ENCODE measurements at places on chromosomes 7 and 10. TPM values are rescaled to one million over a fixed set of nuclear protein-coding genes. Genes with fewer than 3 reads are reported as not detected.

- H3K4me1 ChIP-seq: no peaks in the 10 kb centered on the region
- no peak overlapping the region for H3K27ac ChIP-seq
- no peak overlapping the region for H3K4me3 ChIP-seq
These were observed 85.4 kb downstream of the RNF32 start for GRCh38 chr7:156725936-156726335.

GRCh38 chr10:96758423-96758822 is 38.1 kb upstream of the PIK3AP1 start:
- no peaks in the 10 kb centered on the region for H3K36me3 ChIP-seq
- peak overlapping the region; percentile 71 for H3K27ac ChIP-seq
- no peaks in the 10 kb centered on the region for H3K27me3 ChIP-seq
- no peak for DNase-seq

The LRIT1 gene
- total RNA-seq: not detected

The KLF14 gene
- total RNA-seq: not detected

DNA sequence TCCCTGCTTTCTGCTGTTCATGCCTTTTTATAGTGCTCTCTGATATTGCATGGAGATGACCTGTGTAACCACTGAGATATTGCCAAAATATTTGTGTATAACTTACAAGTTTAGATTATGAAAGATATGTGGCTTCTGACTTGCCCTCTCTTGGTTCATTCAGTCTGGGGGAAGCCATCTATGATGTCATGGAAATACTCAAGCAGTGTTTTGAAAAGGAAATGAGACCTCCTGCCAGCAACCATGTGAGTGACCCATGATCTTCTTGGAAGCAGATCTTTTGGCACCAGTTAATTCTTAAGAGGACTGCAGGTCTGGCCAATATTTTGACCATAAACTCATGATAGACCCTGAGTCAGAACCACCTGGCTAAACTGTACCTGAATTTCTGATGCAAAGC is 183.0 kb downstream of the THSD7A start:
- DNase-seq: no peak
- no peak overlapping the region for H3K27ac ChIP-seq
- H3K36me3 ChIP-seq: no peaks in the 10 kb centered on the region
- no peak overlapping the region for H3K4me3 ChIP-seq

- DNase-seq: no peak
- H3K27me3 ChIP-seq: no peaks in the 10 kb centered on the region
- peak overlapping the region; percentile 94 for H3K4me3 ChIP-seq
- no peaks in the 10 kb centered on the region for H3K36me3 ChIP-seq
- H3K4me1 ChIP-seq: peaks cover 55% of the 10 kb centered on the region
These were observed 92.6 kb downstream of the SPAG6 start for GRCh38 chr10:22437620-22438588.

GRCh38 chr10:79488336-79488735 is 24.0 kb upstream of the EIF5AL1 start:
- H3K27ac ChIP-seq: no peak overlapping the region
- no peaks in the 10 kb centered on the region for H3K27me3 ChIP-seq
- no peaks in the 10 kb centered on the region for H3K4me1 ChIP-seq

DNA sequence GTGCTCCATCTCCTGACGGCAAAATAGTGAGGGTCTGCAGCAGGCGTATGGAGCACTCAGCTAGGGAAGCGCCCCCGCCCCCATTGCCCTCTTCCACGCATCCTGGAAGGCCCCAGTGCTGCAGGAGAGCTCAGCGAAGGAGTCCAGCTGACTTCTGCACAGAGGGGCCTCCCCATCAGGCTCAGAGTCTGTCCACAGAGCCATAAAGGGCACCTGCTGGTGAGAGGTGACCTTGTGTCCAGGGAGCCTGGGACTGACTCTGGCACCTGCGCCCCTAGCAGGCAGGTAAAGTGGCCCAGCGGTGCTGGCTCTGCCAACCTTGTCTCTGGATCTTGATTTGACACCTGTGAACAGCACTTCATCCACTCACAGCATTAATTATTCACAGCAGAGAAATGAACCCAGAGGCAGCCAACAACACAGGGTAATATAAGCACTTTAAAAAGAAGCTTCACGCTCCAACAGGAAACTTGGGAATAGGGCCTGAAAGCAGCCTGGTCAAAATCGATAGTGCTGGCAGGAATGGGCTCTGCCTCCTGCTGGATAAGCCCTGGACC is 59.6 kb downstream of the VOPP1 start:
- no peak overlapping the region for H3K27ac ChIP-seq

GRCh38 chr10:77927402-77928246 is 1.1 kb upstream of the DLG5 start:
- peaks cover 14% of the 10 kb centered on the region for H3K4me1 ChIP-seq
- peak overlapping the region; percentile 23 for H3K27ac ChIP-seq
- H3K36me3 ChIP-seq: no peaks in the 10 kb centered on the region
- peaks cover 6% of the 10 kb centered on the region for H3K27me3 ChIP-seq
- H3K4me3 ChIP-seq: peak overlapping the region; percentile 59
- no peak for DNase-seq

- H3K27me3 ChIP-seq: peaks cover 31% of the 10 kb centered on the region
- H3K4me1 ChIP-seq: peaks cover 18% of the 10 kb centered on the region
- no peak for DNase-seq
These were observed 3.3 kb downstream of the EPHA1 start for GRCh38 chr7:143405173-143406001.

- no peaks in the 10 kb centered on the region for H3K4me1 ChIP-seq
- no peak overlapping the region for H3K4me3 ChIP-seq
- H3K36me3 ChIP-seq: no peaks in the 10 kb centered on the region
- no peaks in the 10 kb centered on the region for H3K27me3 ChIP-seq
These were observed 1326.3 kb downstream of the XPNPEP1 start for GRCh38 chr10:108597031-108597430.

The PPP1R17 gene
- total RNA-seq: not detected

- no peak overlapping the region for H3K27ac ChIP-seq
- H3K36me3 ChIP-seq: no peaks in the 10 kb centered on the region
- H3K4me1 ChIP-seq: peaks cover 2% of the 10 kb centered on the region
- H3K4me3 ChIP-seq: no peak overlapping the region
These were observed 37.1 kb upstream of the BICC1 start for GRCh38 chr10:58475322-58476277.

Measured in natural killer cell treated with Interleukin-12 subunit alpha and Interleukin-12 subunit beta and Interleukin-15 and Interleukin-18, amount 100 ng/mL, for 72 hours (primary cell).